Fibroblast of the aortic adventitia (primary cell): ENCODE measurements at places on chromosomes 13 and 19. TPM values are rescaled to one million over a fixed set of nuclear protein-coding genes. Genes with fewer than 3 reads are reported as not detected.

- no peak for DNase-seq
Observed at GRCh38 chr13:79119578-79120107, 286.4 kb downstream of the RBM26 start.

- DNase-seq, result no peak
Observed at GRCh38 chr19:50949861-50950260, 3.0 kb downstream of the KLK5 start.

- no peak for DNase-seq
Observed at GRCh38 chr13:27510082-27510481, 59.7 kb upstream of the MTIF3 start.

The CYP4F22 gene
- total RNA-seq, result not detected in 2 replicates

The KLK3 gene
- not detected in 2 replicates for total RNA-seq
